Hematopoietic multipotent progenitor cell treated with erythropoietin and hydrocortisone succinate and interleukin-3 and kit ligand, for 6 days (in vitro differentiated cells): ENCODE measurements at places on chromosomes 12 and 14.
A peak's percentile ranks its signal among the peaks of the same experiment; 100 is the strongest.

DNA sequence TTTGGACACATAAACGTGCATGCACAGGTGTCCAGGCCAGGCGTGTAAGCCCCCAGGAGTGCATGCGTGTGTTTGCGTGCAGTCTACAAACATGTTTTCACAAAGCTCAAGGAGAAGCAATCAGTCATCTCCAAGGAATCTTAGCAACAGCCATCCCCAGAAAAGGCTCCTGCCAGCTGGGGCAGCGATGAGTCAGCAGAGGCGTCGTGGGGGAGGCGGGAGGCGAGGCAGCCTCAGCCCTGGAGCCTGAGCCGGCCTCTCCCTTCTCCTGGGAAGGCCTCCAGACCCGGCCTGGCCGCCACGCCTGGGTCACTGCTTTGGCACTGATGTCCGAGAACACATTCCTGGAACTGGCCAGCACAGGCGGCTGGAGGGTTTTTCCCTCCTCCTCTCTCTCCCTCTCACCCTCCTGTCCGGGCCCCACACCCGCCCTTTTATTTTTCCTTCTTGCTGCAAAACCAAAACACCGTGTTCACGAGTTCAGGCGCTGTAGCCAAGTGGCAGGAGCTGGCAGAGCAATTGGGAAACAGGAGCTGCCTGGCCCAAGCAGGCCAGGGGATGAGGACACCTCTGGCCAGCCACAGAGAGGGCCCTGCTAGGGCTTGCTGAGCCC is 92.7 kb downstream of the LRRC74A start:
- peak; percentile 78 for DNase-seq

DNA sequence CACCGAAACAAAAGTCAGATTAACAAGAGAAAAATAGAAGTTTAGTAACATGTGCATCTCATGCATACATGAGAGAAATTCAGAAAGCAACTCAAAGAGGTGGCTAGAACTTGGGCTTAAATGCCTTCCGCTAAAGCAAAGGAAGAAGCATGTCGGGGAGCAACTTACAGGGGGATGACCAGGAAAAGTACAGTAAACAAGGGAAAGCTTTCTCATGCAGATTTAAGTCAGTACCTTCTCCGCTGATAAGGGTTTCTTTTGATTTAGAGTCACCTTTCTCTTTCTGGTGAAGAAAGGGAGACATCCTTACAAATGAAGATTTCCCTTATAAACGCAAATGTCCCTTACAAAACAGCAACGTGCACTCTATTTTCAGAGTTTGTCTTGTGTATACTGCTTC is 6.0 kb upstream of the RNASE6 start:
- no peak for DNase-seq

DNA sequence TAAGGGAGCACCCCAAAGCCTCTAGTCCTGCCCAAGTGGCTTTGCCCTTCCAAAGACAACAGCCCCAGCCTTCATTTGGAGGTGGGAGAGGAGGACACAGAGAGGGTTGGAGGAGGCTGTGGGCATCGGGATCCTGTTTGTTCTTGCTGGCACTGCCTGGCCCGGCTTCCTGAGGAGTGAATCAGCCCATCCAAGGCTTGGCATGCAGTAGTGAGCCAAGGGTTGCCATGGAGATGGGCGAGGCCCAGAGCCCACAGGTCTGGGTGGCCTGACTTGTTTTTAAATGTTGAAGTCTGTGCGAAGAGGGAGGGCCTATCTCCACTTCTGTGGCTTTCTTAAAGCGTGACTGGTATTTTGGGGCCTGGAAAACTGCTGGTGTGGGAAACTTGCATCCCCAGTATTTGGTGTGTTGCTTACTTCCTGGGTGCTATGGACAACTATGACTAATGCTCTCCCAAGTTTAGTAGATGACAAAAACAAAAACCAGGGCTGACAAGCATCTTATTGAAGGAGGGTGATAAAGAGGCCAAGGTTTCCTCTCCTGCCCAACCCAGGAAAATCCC is 15.8 kb downstream of the CD9 start:
- peak; percentile 74 for DNase-seq

DNA sequence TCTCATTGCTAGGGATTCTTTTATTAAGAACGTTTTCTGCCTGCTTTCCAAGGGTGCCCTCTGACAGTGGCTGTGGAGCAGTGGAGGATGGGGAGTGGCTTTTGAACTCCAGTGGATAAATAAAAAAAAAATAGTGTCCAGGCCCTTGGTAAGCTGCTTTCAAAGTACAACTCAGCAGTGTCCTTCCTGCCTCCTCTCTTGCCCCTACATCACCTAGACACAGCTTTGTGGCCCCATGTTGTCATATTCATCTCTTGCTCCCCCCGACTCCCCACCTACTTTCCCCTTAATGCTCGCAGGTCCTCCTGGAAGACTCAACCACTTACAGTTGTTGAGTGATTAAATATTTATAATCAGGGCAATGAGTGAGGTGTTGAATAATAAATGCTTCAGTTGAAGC is 880.9 kb downstream of the BCL11B start:
- no peak for DNase-seq

DNA sequence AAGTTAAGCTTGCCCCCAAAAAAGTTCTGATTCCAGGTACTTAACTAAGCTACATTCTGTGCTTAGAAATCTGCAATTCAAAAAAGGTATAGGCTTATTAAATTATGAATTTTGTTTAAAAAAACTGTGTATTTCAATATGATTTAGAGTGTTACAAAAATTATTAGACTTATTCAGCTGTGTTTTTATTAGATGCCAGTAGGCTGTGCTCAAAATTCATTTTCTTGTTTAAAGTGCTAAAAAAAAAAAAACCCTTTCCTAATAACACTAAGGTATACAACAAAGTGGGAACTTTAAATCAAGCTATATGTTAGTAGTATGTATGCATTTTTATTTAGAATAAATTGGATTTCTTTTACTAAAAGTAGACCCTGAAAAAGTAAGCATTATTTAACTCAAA is 25.0 kb downstream of the LRRC9 start:
- no peak for DNase-seq

GRCh38 chr14:65164825-65165135 is 62.5 kb upstream of the MAX start:
- no peak for DNase-seq

GRCh38 chr14:60151715-60152114 is 13.5 kb downstream of the DHRS7 start:
- peak; percentile 91 for DNase-seq

DNA sequence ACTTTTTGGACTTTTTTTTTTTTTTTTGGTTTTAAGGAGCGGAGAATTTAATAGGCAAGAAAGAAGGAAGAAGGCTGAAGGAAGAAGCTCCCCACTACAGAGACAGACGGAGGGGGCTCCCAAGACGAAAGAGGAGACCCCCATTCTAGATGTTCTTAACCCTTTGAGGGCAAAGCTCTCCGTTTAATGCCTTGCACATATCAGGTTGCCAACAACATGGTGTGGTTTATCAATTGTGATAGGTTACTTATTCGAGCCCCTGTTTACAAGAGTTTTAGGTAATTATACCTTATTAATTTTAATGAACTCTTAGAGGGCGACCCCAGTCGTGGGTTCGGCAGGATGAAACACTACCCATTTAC is 1.2 kb upstream of the FBXO33 start:
- DNase-seq: no peak

DNA sequence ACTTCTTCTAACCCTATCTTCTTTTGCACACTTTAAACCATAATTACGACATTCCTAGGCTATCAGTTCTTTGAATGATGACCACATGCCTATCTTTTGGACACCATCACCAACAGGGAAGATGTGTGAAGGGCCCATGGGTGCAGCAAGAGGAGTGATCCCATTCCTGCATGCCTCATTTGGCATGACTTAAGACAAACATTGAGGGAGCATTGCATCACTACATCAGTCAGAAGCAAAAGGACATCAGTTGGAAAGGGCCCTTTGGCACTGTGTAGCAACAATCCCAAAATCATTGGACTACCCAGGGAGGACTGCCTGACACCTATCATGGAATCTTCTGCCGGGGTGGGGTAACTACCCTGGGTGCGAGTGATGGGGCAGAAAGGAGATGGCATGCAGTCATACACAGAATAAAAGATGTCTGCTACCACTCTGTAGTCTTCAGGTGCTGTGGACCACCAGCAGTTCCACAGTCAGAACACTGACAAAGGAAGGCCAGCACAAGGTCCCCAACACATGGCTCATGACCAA is 10.7 kb upstream of the TMBIM6 start:
- peak; percentile 16 for DNase-seq

- DNase-seq: no peak
Measured at GRCh38 chr14:71651228-71651627, 281.0 kb upstream of the RGS6 start.

- DNase-seq: peak; percentile 85
Measured at GRCh38 chr12:32365473-32366064, 33.8 kb upstream of the FGD4 start.

- no peak for DNase-seq
Measured at GRCh38 chr12:55906056-55906455, 21.6 kb downstream of the PYM1 start.

GRCh38 chr14:51093371-51094281 is 1.3 kb downstream of the TRIM9 start:
- DNase-seq: peak; percentile 57

GRCh38 chr12:42568952-42569915 is 20.3 kb downstream of the PRICKLE1 start:
- DNase-seq: peak; percentile 72
